Stimulated activated CD4-positive, alpha-beta T cell treated with anti-CD3 and anti-CD28 coated beads, TNF-alpha, amount 100 ng/mL, for 24 hours (primary cell): ENCODE measurements at places on chromosomes 13 and 19.

DNA sequence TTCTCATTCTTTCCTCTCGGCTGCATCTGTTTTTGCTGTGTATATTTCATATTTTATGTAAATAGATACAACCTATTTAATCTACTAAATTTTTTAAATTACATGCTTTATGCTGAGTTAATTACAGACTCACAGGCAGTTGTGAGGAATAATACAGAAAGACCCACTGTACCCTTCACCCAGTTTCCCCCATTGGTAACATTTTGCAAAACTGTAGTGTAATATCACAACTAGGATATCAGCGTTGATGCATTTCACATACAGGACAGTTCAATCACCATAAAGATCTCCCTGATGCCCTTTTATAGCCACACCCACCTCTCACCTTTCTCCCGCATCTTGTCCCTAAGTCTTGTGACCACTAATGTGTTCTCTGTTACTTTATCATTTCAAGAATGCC, 43.5 kb downstream of the GSX1 start:
- no peak for DNase-seq

- DNase-seq, result no peak
Measured at GRCh38 chr13:99747403-99747710, 224.2 kb downstream of the ZIC5 start.

DNA sequence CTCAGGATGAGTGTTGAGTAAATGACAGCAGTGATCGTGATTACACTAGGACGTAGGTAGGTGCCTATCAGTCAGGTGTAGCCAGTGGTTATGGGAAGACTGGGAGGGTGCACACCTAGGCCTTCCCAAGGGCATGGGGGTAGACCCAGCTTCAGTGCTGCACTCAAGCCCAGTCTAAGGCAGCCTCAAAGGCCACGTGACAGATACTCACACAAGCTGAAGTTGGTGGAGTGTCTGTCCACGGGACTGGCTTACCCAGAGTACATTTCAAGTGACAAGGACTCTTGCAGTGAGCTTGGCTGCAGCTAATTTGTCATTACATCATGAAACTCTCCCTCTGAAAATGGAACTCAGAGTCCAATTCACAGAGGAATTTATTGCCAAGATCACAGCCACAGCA, 118.3 kb downstream of the SHISA2 start:
- no peak for DNase-seq

DNA sequence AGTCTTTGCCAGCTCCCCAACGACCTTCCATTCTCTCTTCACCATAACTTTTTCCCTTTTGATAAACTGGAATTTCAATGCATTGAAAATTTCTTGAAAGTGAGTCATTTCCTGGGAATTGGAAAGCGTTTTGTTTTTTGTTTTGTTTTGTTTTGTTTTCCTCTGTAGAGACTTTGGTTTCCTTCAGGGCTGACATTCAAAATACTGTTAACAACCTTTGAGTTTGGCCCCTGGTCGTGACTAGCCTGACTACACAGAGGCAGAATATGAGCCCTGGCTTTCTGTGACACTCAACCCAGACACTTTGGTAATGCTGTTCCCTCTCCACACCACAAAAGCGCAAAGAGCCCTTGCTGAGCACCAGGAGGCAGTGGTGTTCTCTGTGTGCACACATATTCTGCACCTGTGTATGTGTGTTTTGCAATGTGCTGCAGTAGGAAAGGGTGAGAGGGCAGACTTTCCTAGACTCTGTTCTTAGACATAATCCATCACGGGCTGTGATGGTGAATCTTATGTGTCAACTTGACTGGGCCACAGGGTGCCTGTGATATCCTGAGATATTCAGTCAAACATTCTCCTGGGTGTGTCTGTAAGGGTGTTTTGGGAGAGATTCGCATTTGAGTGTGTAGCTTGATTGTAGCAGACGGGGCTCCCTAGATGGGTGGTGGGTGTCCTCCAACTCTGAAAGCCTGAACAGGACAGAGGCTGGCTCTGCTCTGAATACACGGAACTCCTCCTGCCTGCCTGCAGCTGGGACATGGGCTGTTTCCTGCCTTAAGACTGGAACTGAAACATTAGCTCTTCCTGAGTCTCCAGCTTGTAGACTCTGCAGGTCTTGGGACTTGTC, 29.5 kb upstream of the ANKRD10 start:
- no peak for DNase-seq

GRCh38 chr13:106496072-106496997, 39.1 kb downstream of the EFNB2 start:
- no peak for DNase-seq

DNA sequence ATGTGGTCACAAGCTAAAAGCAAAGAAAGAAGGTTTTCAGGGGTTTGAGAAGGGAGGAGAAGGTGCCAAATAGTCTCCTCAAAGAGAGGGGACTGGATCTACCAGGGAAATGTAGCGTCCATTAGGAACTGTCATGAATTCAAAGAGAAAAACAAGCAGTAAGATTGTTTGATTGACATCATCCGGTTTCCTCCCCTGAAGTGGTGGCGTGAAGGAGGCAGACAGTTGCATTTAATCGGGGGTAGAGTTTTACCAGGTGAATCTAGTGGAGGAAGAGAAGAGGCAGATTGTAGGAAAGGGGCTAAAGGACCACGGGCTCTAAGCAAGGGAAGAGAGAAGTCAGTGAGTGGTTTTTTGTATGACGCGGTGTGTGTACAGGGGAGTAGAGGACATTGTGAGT, 13.0 kb upstream of the CYSLTR2 start:
- no peak for DNase-seq

GRCh38 chr13:113053801-113054604, 51.6 kb upstream of the F7 start:
- no peak for DNase-seq

GRCh38 chr19:52034051-52034728, 6.0 kb upstream of the ZNF614 start:
- DNase-seq, result no peak

DNA sequence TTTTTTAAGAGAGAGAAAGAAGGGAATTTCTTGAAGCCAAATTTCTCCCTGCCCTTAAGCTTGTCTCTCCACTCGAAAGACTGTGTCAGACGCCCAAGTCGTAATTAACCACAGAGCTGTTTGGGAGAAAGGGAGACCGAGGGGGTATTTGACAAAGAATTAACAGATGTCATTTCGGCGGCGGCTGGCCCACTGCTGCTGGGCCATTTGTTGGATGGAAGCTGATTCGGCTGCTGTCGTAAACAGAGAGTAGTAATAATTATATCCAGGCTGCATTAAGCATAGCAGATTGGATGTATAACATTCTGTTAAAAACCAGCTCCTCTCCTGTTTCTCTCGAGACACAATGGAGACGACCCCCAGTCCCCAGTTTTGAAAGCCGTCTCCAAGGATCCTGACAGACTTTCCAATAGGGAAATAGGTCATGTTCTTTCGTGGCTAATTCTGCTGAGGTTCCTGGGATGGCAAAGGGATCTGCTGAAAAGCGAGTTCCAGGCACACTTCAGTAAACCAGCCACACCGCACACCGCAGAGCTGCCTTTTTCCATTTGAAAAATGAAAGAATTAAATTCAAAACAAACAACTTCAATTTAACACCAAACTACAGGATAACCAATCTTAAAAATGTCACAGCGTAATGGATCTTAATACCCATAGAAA, 71.5 kb downstream of the KCTD15 start:
- no peak for DNase-seq

- no peak for DNase-seq
Measured at GRCh38 chr19:13963603-13964105, 11.3 kb downstream of the DCAF15 start.

DNA sequence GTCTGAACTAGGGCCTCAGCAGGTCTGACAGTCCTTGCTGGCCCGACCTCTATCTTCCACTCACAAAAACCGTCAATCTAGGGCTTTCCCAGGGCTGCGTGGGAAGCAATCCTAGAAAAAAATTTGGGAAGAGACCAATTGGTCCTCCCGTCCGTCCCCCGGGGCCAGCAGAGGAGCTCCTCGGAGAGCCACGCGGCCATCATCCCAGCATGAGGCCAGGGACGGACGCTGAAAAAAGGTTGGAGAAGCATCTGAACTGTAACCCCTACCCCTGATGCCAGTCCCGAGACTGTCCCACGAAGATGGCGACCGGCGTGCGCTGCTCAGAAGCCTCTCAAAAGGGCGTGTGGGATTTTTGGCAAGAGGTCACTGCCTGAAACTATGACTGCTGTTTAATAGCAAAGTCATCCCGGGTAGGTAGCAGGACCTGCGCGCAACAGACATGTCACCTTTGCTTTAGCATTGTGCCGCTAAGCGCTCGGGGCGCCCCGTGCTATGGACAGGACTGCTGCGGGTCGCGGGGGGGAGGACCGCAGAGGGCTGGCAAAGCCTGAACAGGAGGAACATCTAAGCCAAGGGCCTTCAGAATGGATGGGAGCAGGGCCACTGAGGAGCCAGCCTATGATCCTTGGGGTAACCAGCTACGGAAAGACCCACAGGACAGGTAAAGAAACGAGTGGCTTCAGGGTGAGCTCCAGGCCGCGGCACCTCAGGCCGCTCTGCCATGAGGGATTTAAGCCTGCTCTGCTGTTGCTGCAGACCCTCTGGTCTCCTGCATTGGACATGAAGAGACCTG, 10.6 kb downstream of the AKAP8 start:
- DNase-seq, result no peak

GRCh38 chr19:35143818-35144217, 763 bp downstream of the FXYD7 start:
- no peak for DNase-seq

GRCh38 chr13:46008631-46009030, 43.9 kb downstream of the ZC3H13 start:
- DNase-seq, result no peak

DNA sequence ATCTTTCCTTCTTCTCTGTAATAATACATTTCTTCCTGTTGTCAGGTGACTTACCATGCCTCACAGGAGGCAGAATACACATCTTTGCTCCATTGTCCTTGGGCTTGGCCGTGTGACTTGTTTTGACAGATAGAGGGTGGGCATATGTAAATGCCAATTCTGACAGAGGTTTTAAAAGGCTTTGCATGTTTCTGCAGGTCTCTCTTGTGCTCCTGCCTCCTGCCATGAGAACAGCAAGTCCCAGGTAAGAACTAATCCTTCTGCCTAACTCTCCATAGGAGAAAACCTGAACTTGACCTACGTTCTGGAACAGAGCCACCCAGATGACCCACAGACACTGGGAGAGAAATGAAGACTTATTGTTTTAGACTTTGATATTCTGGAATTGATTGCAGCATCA, 88.7 kb upstream of the TNFSF11 start:
- no peak for DNase-seq

DNA sequence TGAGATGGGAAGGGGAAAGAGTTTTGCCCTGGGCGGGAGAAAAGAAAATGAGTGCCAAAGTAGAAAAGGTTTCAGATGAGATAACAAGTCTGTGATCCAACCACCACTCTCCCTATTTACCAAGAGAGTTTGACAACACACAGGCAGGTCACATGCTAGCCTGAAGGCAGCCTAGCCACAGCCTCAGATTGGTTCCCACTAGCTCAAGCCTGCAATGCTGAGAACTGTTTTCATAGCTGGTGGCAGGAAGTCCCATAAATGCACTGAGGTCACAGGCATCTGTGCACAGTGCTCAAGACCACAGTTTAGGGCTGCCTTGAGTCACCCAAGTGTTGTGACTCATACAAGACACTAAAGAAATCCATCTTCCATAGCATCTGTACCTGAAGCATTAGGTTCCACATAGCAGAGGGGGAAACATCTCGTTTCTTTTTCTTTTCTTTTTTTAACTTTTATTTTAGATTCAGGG, 18.5 kb upstream of the POP4 start:
- DNase-seq, result peak; percentile 23

GRCh38 chr13:42211704-42212464, 60.1 kb upstream of the AKAP11 start:
- DNase-seq, result no peak

DNA sequence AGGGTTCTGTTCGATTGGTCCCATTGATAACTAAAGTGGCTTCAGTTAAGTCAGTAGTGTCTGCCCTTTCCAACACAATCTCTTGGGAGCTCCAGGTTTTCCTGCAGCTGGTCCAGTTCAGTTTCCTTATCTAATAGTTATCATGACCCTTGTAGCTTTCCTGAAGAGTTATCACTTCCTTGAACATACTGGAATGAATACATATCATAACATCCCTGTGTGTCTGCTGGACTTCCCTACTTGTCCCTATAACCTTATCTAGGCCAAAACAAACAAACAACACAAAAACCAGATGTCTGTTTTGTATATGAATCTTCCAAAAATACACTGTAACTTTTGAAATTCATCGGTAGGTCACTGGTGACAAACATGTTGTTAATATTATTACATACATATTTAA, 167.6 kb downstream of the DCT start:
- no peak for DNase-seq

GRCh38 chr13:49308097-49308875, 60.6 kb downstream of the CDADC1 start:
- no peak for DNase-seq

GRCh38 chr19:34193876-34194275, 21.6 kb downstream of the LSM14A start:
- DNase-seq, result no peak

DNA sequence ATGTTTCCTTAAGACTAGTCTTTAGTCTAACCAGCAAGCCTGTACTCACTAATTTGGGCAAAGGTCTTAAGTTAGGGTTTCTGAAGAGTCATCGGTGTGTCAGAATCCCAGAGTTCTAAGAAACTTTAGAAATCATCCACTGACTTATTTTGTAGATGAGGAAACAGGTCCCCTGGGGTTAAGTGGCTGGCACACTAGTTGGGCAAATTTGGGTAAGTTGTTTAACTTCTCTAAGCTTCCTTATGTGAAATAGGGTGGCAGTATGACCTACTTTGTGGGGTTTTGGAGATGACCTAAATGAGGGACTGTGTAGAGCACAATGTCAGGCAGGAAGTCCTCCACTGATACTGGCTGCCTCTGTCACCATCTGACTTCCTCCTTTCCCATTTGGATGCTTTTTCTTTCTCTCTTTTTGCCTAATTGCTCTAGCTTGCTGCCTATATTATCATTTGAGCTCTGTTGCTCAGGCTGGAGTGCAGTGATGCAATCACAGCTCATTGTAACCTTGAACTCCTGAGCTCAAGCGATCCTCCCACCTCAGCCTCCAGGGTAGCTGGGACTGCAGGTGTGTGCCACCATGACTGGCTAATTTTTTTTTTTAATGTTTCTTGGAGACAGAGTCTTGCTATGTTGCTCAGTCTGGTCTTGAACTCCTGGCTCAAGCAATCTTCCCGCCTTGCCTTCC, 2.3 kb downstream of the ADGRE3 start:
- DNase-seq, result no peak

- no peak for DNase-seq
Measured at GRCh38 chr13:71358218-71358617, 508.8 kb downstream of the DACH1 start.

DNA sequence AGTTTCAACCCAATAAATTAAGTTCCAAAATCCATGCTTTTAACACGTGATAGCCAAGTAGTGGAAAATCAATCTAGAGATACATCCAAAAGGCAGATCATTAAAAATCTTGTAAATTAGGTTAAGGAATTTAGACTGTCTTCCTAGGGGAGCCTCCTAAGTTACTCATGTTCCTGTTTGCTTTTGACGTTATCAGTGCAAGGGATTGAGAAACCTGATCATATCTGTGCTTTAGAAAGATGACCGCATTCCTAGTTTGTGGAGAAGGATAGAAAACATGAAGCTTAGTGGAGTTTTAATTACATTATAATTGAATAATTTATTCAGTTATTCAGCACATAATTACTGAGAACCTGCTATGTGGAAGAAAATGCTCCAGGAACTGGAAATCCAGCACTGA, 251.0 kb upstream of the ARGLU1 start:
- no peak for DNase-seq

GRCh38 chr13:39672378-39673132, 17.1 kb downstream of the COG6 start:
- DNase-seq, result no peak

GRCh38 chr13:50740052-50740741, 103.3 kb downstream of the DLEU7 start:
- DNase-seq, result no peak
